Esophagus squamous epithelium (tissue), 5 donors: ENCODE measurements at places on chromosomes 13 and 19.

DNA sequence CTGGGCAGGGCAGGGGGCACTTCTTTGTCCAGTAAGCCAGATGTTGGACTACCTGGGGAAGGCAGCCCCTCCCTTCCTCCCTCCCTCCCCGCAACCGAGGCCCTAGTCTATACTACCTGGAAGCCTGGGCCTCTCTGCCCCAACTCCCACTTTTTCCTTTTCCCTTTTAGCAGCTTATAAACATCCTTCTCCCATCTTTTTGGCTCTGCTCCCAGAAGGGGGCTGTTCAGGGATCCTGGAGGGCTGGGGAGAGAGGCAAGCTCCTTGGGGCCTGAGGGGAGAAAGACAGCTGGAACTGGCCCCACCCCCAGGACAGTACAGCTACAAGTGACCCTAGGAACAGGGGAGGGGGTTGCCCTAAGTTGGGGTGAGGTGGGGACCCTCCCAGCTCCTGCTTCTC lies 44.9 kb downstream of the LYL1 start:
- no peak for DNase-seq

DNA sequence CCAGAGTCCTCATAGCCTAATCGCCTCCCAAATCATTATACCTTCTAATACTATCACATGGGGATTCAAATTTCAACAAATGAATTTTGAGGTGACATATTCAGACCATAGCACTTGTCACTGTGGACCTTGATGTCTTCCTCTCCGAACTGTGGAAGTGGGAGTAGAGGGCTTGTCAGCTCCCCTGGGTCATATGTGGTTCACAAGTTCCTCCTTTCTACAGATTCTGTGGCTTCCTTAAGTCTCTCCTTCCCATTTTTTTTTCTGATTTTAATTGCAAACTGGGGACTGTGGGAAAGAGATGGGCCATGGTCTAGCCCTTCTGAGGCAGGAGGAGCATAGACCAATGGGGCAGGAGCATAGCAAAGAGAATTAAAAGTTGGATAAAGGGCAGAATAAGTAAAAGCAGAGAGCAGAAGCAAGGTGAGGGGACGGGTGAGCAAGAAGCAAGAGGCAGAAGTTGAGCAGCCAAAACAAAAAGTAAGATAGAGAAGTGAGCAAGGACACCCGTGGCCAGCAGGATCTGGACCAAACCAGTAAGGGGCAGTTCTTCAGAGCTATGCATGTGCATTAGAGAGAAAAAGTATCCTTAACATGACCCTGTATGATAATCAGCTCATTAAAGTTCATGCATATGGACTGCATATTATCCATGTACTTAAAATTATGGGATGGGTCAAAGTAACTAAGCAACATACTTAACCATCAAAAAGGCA lies 2.6 kb upstream of the SIGLEC7 start:
- no peak for DNase-seq

DNA sequence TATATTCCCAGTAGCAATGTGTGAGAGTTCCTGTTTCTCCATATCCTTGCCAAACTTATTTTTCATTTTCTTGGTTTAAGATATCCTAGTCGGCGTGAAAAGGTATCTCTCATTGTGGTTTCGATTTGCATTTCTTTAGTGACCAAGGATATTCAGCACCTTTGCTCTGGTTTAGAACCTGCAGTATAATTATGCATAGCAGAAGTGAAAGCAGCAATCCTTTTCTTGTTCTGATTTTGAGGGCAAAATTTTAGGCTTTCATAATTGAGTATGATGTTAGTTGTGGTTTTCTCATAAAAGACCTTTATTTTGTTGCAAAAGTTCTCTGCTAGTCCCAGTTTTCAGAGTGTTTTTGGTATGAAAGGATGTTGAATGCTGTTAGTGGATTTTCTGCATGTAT lies 491.0 kb downstream of the FGF9 start:
- DNase-seq: no peak

- DNase-seq: no peak
Measured at GRCh38 chr19:47613165-47614020, 4.5 kb downstream of the BICRA start.

- DNase-seq: no peak
Measured at GRCh38 chr13:111913761-111914140, 153.2 kb upstream of the SOX1 start.

- DNase-seq: no peak
Measured at GRCh38 chr19:53594811-53595509, 36.8 kb upstream of the DPRX start.
